ENCODE measurements at places on chromosomes 2 and 18. TPM values are rescaled to one million over a fixed set of nuclear protein-coding genes. Genes with fewer than 3 reads are reported as not detected.

EVX2 gene
- not detected for total RNA-seq

HOXD1 gene
- total RNA-seq, result 0.44 TPM

RAX gene
- not detected for total RNA-seq

CCL20 gene
- total RNA-seq, result not detected

SP100 gene
- 84.1 TPM for total RNA-seq

NT5C1B gene
- total RNA-seq, result not detected

OTOF gene
- 0.22 TPM for total RNA-seq

SLC25A12 gene
- total RNA-seq, result 20.5 TPM

C2orf92 gene
- 4.7 TPM for total RNA-seq

CIDEA gene
- 18.8 TPM for total RNA-seq

HOXD3 gene
- total RNA-seq, result 11.7 TPM

UCN gene
- total RNA-seq, result 14.9 TPM

DSC3 gene
- total RNA-seq, result 6.5 TPM

TPO gene
- total RNA-seq, result 7.2 TPM

GAREM1 gene
- total RNA-seq, result 32.1 TPM

ATP6V1C2 gene
- total RNA-seq, result 0.30 TPM

Measured in tibial nerve (tissue), 4 donors.